ENCODE measurements at places on chromosomes 2 and 18.

- no peak for DNase-seq
These were observed 14.2 kb downstream of the D2HGDH start for GRCh38 chr2:241748468-241749256.

- no peak for DNase-seq
These were observed 940.3 kb upstream of the CRIM1 start for GRCh38 chr2:35415282-35415681.

DNA sequence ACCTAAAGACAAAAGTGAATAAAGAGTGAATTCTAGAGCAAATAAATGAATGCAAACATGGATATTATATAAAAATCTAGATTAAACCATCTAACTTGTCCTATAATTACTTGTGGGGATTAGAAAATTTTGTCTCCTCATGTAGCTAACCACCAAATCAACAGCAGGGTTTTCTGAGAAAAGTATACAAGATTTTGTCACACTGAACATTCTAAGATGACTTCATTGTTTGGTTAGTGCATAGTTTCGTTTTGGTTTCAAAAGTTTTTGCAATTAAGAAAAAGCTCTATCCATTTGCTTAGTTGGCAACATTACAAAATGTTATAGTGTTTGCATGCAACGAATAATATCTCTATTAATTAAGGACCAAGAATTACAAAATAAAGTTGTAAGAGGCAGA, 125.0 kb downstream of the LRP2 start:
- DNase-seq: no peak

DNA sequence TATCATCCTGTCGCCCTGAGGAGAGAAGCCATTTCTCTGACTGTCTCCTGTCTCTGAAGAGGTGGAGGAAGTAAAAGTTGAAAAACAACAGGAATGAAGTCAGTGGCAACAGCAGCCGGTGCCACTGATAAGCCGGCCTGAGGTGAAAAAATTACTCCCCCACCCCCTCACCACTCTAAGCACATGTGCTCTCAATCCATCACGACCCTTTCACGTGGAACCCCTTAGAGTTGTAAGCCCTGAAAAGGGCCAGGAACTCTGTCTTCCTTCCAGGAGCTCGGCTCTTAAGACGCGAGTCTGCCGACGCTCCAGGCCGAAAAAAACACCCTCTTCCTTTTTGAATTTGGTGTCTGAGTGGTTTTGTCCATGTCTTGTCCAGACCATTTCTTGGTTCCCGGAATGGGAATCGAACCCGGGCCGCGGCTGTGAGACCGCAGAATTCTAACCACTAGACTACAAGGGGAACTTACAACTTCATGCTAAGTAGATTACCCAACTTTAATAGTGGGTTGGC, 40.7 kb upstream of the TRIM43 start:
- no peak for DNase-seq

- DNase-seq: no peak
These were observed 10.0 kb upstream of the APCDD1 start for GRCh38 chr18:10444314-10445006.

DNA sequence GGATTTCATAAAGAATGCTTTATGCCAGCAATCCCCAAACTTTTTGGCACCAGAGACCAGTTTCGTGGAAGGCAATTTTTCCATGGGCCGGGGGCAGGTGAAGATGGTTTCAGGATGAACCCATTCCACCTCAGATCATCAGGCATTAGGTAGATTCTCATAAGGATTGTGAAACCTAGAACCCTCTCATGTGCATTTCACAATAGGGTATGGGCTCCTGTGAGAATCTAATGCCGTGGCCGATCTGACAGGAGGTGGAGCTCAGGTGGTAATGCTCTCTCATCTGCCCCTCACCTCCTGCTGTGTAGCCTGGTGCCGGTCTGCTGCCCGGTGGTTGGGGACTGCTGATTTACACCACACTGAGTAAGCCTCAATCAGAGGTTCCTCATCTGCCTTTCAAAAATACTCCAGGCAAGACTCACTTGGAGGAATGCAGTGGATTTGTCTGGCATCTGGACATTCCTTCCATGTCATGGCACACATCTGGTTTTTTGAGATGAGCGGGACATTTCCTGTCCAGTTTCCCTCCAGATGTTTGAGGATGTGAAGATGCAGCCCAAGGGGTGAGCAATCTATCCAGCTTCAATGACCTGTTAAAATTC, 185.8 kb downstream of the VAPA start:
- no peak for DNase-seq

DNA sequence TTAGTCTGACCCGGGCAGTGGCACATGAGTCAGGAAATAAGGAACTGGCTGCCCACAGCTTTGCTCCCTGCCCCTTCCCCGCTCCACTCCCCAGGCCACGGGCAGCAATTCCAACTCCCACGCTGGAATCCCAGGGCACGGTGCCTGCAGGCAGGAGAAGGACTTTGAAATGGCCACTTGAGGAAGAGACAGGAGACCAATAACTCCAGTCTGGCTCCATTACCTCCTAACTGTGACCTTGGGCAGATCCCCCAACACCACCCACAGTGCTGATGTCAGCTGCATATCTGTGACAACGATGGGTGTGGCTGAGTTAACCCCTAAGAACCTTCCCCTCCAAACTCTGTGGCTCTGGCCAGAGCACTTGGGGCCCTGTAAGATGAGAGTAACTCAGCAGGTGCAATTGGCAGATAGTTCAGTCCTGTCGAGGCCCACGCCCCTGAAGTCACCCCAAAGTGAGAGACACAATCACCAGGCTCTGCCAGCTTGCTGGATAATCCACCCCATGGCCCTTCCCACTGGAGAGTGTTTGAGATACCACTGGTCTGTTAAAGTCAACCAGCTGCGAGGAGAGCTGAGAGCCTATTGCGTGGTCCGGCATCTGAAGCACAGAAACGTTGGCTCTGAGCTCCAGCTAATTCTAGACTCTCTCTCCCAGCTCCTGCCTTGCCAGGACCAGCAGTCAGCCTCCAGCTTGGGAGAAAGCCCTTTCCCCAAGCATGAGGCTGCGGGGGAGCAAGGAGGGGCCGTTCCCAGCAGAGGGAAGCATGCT, 175.2 kb downstream of the TNS1 start:
- DNase-seq: no peak

GRCh38 chr2:100945433-100945740, 56.7 kb upstream of the RPL31 start:
- DNase-seq: no peak

- DNase-seq: no peak
These were observed 80.4 kb downstream of the TGFA start for GRCh38 chr2:70473101-70473722.

DNA sequence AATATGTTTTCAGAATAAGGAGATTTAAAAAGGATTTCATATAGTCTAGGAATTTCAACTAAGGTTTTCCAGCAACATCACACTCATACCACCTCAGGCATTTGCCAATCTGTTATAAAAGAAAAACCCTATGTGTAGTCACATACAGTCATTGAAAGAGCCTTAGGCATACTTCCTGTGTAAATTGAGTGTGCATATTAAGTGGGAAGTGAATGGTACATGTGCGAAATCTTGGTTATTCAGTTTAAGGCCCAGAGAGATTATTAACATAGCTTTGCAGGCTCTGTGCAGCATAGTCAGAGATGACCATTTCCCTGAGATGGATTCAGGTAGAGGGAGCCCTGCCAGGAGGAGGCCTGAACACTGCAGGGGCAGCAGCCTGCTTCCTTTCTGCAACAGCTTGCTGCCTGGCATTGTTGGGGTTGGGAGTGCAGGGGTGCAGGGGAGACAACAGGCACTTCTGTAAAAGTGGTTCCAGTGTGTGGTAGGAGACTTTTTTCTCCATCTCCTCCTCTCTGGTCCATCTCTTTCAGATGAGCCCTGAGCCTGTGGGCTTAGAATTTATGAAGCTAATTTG, 100.1 kb upstream of the OSR1 start:
- DNase-seq: no peak

DNA sequence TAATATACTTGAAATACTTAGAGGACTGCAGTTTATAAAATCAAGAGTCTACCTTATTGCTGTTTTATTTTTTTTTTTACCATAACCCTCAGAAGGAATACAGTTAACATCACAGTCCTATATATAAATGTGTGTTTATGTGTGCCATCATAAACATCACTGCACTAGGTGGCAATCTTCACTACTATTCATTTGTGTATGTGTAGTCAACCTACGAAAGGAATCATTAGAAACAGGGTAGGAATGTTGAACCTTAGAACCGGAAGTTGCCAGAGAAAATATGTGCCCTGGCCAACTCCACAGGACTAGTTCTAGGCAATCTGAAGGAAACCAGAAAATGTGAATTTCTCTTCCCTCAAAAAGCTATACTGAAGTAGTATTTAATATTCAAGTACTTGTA, 3.4 kb downstream of the GEN1 start:
- DNase-seq: peak; percentile 83

Data from fibroblast of pulmonary artery (primary cell).